Activated CD4-positive, alpha-beta T cell treated with anti-CD3 and anti-CD28 coated beads, Interleukin-2, Interleukin-6, amounts not matched to agents 100 ng/mL and 50 ng/mL, durations not matched to agents 16 hours and 8 hours (primary cell): ENCODE measurements at places on chromosomes 1 and 21.
A peak's percentile ranks its signal among the peaks of the same experiment; 100 is the strongest.

- DNase-seq, result no peak
Observed at GRCh38 chr21:26965040-26965906, 1.6 kb downstream of the ADAMTS5 start.

DNA sequence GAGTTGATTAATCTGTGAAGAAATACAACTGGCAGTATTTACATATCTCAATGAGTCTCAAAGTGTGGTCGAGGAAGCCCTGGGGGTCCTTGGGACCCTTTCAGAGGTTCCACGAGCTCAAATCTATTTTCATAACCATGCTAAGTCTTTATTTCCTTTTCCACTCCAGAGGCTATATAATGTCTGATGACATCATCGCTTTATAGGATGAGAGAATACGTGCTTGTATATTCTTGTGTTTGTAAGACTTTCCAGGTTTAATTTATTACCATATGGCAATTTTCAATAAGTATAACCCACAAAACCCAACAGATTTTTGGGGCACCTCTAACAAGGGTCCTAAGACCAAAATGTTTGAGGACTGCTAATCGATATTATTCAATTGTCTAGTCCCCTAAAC is 1.4 kb upstream of the SLC19A2 start:
- no peak for DNase-seq

DNA sequence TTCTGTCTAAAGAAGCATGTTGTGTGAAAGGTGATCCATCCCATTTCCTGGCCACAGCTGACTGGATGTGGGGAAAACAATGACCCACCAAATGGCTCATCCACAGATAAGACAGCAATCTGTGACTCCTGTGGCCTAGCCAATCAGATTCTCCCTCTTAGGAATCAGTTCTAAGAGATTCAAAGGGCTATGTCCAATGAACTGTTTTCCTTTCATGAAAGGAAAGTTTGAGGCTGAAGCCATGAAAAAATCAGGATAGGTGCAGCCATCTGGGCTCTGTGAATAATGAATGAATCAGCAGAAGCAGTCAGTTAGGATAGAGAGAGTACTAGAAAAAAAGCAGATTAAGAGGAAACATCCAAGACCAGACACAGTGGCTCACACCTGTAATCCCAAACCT is 164.7 kb downstream of the NRIP1 start:
- no peak for DNase-seq

DNA sequence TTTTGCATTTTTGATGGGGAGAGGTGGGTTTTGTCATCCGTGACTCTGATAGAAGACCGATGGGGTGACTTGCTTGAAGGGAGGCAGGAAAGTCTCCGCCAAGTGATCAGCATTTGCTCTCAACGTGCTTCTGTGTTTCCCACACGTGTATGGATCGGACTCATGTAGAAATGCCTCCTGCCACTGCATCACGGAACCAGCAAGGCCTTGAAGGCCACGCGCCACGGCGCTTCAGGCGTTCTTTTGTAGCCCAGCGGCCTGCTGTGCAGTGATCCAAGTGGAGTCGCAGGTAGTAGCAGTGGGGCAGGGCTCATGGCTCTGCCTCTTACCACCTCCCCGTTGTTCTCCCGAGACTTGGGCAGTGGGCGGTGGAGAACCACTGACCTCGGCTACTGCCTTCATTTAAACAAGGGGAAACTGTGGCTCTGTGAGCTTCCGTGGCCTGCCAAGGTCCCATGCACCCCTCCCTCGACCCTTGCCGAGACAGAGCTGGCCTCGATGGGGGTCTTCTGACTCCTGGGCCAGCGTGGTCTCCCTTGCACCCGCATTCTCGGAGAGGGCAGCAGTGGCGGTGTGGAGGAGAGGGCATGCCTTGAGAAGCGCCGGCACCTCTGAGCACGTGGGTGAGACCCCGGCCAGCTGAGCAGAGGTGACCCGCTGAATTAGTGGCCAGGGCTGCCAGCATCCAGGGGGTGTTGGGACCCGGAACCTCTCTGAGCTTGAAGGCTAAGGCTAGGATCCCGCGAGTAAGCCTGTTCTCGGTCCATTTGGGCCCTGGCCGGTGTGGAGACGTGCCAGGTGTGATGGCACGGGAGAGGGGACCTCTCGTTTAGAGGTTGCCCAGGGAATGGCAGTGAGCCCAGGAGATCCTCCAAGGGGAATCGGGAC is 46.1 kb upstream of the ABCG1 start:
- no peak for DNase-seq

- DNase-seq, result no peak
Observed at GRCh38 chr1:9004031-9004699, 22.1 kb downstream of the SLC2A7 start.

GRCh38 chr1:246506674-246507481 is at the start of gene SMYD3:
TSS of gene SMYD3 (minus strand) at chr1:246507279.
- DNase-seq, result peak; percentile 92

GRCh38 chr1:27335506-27336422 is 6.1 kb upstream of the SYTL1 start:
- no peak for DNase-seq

DNA sequence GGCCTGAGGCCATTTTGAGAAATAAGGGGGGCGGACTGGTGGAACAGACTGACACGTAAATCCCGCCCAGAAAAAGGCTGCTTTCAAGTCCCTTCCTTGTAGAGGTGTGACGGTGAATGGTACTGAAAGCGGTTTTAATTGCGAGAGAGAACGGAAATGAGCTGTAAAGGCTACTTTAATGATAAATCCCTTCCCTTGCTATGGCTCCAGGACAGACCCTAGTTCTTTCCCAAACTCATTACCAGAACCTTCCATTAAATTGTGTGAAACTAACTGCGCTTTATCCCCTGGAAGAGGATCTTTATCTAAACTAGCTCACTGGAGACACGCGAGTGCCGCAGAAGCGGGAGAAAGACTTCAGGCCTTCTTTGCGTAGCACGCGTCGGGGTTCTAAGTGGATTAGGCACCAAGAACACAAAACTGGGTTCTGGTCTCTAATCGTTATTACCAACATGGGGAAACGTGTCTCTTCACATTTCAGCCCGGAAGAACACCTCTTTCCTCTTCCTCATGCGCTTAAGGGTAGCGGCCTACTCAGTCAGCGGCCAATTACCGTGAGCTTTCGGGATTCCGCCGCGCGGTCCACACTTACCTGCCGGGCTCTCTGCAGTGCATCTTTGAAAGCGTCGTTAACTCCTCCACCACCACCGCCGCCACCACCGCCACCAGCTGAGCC is 441 bp downstream of the FUBP1 start:
- DNase-seq, result peak; percentile 96

DNA sequence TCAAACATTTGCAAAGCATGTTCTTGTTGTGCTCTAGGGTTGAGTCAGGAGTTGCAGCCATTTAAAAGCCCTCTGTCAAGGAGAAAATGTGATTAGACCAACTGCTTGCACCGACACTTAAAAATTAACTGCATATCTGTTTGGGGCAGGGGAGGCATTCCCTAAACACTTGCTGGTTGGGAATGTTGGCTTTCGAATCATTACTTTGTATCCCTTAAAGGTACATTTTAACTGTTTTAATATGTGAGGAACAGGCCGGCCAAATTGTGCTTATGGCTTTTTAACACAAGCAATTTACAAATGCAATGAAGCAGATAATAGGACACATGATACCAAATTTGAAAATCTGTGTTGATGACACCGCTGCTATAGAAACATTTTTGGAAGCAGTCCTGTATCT is 159.1 kb downstream of the LHX8 start:
- no peak for DNase-seq

DNA sequence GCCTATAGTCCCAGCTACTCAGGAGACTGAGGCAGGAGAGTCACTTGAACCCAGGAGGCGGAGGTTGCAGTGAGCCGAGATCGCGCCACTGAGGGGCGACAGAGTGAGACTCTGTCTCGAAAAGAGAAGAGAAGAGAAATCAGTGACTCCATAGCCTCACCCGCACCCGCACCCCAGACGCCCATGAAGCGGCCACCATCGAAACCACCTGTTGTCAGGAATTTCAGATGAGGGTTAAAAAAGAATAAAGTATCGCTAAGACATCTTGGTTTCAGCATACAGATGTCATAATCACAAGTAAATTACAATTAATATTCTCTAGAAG is 47.4 kb downstream of the NPHP4 start:
- DNase-seq, result no peak

- no peak for DNase-seq
Observed at GRCh38 chr1:98478121-98478520, 183.4 kb upstream of the SNX7 start.

GRCh38 chr21:41859297-41859980 is 19.7 kb downstream of the PRDM15 start:
- DNase-seq, result no peak

DNA sequence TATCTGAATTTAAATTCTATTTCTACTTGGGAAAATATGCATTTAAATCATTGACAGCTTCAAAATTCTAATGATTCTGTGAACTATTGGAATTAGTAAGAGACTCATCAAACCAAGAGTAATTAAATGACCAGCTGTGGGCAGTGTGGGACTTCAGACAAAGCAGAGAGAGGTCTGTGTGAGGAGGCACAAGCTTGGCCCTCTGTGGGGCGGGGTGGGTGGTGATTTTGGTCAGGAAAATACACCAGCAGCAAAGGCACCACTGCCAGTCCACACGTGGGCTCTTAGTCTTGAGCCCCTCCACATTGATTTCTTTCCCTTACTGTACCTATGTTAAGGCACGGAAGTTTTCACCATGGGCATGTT is 39.2 kb upstream of the RAB4A start:
- DNase-seq, result no peak

GRCh38 chr1:153919876-153920852 is 2.6 kb downstream of the GATAD2B start:
- DNase-seq, result peak; percentile 64

- peak; percentile 48 for DNase-seq
Observed at GRCh38 chr1:246971090-246971721, 36.7 kb downstream of the ZNF695 start.

GRCh38 chr1:190453550-190453949 is 24.1 kb downstream of the BRINP3 start:
- no peak for DNase-seq

DNA sequence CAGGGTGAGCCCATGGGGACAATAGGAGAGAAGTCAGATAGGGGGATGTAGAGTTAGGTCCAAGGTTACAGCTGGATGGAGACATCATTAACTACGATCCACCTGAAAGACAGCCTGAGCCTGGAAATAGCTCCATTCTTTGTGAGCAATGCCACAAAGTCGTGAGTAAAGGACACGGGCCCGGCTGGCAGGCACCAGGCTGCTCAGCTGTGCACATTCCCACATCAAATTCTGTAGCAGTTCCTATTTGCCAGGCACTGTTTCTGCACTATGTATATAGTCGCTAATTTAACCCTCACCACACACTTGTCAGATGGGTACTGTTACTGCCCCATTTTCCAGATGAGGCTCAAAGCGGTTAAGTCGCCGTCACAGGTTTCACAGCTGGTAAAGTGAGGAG is 338.0 kb upstream of the KAZN start:
- DNase-seq, result no peak

- DNase-seq, result no peak
Observed at GRCh38 chr21:38303300-38303699, 46.5 kb downstream of the KCNJ15 start.

- DNase-seq, result no peak
Observed at GRCh38 chr1:156167536-156167935, 14.2 kb downstream of the SEMA4A start.

GRCh38 chr1:182248721-182249120 is 142.9 kb downstream of the GLUL start:
- DNase-seq, result peak; percentile 87

DNA sequence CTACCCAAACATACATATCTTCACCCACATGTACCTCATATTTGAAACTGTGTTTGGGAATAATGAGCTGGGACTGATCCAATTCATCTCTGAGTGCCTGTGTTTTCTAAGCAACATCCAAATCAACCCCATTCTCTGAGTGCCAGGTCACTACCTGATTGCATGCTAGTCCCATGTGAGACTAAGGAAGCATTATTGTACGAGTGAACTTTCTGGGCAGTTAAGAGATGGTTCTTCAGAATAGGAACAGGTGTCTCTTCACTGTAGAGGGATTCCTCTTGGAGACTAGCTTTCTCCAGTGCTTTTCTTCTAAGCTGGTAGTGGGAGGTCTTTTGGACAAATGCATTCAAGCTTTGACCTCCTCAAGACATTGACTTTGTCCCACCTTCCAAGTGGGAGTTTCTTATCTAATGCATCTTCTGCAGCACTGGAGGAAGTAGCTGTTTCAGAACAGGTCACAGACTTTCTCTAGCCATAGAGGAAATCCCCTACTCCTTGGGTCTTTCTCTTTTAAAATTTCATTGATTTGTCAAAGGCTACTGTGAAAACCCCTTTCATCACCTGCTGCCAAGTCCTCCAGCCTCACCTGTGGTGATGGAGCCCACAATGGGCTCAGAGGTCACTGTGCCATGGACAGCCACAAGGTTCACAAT is 172.0 kb upstream of the KIAA0040 start:
- peak; percentile 15 for DNase-seq

DNA sequence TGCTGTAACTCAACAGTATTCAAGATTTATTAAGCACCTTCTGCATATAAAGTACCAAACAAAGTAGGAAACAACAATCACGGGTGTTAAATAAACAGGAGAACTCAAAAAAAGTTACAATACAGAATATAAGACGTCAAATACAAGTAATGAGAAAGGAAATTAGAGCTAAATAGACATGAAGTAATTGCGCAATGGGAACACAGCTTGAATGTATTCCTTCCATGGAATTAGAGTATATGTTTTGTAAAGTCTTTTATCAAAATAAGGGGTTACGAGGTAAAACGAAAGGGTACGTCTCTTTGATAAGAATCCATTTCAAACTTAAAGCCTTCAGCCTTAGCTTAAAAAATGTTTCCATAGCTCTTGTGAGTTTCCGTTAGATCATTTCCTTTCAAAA is 109.1 kb downstream of the SPATA6 start:
- no peak for DNase-seq

GRCh38 chr1:119108988-119109387 is 31.5 kb downstream of the WARS2 start:
- DNase-seq, result no peak

GRCh38 chr1:35707601-35708440 is 10.9 kb downstream of the C1orf216 start:
- DNase-seq, result peak; percentile 17

DNA sequence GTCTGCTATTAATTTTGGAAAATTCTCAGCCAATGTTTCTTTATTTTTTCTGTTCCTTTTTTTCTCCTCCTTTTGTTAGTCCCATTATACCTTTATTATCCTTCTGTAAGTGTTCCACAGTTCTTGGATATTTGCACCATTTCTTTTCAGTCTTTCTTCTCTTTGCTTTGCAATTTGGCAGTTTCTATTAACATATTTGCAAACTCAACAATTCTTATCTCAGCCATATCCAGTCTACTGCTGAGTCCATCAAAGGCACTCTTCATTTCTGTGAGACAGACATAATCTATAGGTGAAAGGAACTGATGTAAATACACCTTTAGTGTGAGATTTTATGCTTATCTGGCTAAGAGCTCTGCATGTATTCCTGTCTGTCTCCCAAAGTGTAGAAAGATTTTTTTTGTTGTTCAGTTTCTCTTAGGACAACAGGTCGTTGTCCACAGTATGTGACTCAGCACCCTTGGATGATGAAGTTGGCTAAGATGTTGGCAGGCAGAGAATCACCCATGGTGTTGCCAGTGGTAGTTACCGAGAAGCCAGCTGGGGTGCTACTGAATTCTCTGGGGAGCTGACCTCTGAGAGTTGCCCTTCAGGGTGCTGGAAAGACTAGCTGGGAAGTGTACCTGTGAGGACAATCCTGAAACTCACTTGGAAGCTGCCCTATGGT is 38.4 kb downstream of the LEPR start:
- DNase-seq, result no peak
